ENCODE measurements at places on chromosomes 1 and 21.
A peak's percentile ranks its signal among the peaks of the same experiment; 100 is the strongest.

DNA sequence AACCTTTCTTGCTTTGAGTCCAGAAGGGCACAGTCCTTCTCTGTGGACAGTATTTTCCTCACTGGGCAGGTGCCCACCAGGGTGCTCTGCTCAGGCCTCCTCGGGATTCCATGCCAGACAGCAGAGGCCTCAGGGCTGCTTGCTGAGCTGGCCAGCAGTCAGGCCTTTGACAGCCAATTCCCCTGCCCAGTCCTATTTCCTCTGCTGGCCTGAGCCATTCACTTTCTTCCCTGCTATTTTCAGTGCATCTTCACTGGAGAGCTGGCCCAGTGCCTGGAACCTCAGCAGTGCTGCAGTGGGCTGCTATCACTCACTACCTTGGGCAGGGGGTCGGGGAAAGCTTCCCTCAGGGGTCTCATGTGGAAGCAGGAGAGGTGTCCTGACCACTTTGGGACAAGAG lies 33.2 kb downstream of the KCNA10 start:
- DNase-seq = no peak

GRCh38 chr1:209484429-209484828 lies 99.1 kb upstream of the CAMK1G start:
- DNase-seq = no peak

GRCh38 chr1:67646145-67647035 lies 38.6 kb upstream of the GADD45A start:
- DNase-seq = no peak

DNA sequence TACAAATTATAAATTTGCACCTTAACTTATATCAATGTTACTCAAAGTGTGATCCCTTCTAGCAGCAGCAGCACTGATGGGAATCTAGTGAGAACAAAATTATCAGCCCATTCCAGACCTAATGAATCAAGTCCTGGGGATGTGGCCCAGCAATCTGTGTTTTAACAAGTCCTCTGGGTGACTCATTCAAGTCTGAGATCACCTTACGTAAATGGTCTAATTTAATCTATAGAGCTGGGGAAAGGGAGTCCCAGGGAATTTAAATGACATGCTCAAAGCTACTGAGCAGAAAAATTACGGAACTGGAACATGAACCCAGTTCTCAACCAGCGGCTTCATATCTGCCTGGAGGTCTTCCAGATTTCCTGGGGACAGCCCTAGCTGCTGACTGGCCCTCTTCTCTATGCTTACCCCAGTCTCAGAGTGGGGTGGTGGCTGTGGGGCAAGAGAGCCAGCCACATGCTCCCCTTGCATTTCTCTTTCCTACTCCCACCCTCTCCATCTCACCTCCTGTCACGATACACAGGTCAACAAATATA lies 220.0 kb downstream of the TM2D1 start:
- DNase-seq = no peak

- DNase-seq = no peak
Measured at GRCh38 chr1:219528633-219529032, 84.3 kb downstream of the ZC3H11B start.

DNA sequence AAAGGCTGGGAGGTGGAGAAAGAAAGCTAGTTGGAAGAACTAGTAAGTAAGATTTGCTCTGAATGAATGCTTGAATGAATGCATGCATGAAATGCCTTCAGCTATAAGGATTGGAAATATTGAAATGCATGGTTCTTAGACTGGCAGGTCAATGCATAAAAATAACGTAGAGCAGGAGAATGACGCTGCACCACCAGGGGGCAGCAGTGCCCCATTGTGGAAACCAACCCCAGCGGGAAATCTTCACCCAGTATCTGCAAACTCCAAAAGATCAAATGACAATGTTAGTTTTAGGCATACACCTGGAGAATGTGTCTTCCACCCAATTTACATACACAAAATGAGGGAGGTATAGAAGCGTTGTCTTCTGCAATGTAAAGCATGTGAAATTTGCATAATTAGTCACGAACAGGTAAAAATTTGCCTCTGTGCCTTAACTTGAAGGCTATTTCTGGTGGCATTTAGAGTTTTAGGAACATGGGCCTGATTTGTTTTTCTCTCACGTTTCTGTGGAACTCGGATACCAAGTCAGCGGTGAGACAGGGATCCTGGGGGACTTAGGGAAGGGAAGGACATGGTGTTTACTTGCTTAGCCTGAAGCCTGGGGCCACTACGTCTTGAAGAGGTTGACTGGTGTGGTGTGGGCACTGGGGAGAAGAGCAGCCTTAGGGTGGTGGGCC lies 78.6 kb downstream of the HHAT start:
- peak; percentile 44 for DNase-seq

- DNase-seq = no peak
Measured at GRCh38 chr1:107359472-107360241, 218.8 kb downstream of the NTNG1 start.

DNA sequence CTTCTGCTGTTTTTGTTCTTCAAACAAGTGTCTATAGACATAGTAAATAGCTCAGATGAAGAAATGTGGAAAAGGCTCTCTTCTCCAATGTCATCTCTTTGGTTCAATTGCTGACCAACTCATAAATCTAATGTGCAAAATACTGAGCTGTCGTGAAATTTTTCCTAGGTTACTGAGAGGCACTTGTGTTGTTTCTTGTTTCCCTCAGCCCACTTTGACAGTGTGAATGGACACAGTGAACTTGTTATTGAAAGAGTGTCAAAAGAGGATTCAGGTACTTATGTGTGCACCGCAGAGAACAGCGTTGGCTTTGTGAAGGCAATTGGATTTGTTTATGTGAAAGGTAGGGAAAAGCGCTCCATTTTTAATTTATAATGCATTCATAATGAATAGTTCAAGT lies 245.3 kb downstream of the TPR start:
- no peak for DNase-seq

DNA sequence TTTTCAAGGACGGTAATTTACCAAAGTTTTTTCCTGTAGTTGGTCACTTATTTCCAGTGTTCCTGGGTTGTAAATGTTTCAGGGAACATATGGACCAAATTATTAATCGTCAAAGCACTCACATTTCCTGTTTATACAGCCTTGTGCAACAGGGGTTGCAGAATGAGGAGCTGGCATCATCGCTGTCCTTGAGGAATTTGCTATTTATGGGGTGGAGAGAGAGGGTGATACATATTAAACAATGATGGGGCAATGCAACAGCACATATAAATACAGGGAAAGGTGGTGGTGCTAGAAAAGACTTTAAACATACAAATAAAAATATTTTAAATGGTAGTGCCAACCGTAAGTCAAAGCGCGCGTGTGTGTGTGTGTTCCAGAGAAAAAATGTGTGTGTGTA lies 369.8 kb downstream of the NPHP4 start:
- no peak for DNase-seq

- DNase-seq = no peak
Measured at GRCh38 chr1:205767248-205767647, 8.0 kb downstream of the RAB29 start.

DNA sequence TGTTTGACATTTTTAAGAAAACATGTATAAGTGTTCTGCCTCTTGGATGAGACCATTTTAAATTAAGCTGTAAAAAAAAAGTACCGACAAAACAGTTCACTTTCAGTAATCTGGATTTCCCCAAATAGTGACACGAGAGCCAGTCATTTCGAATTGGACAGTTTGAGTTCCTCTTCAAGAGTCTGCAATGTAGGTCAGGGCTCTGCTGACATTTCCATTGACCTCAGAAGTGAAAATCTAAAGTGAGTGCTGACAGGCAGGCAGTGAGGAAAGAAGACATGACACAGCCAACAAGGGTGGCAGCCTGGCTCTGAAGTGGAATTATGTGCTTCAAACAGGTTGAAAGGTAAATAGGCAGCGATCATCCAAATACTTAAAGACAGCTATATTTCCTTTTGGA lies at the start of gene IL23R:
IL23R (plus strand) TSS at position 259 of the 400 bp plus-strand sequence. CDS start 1,667 bp downstream, outside the sequence.
- no peak for DNase-seq

DNA sequence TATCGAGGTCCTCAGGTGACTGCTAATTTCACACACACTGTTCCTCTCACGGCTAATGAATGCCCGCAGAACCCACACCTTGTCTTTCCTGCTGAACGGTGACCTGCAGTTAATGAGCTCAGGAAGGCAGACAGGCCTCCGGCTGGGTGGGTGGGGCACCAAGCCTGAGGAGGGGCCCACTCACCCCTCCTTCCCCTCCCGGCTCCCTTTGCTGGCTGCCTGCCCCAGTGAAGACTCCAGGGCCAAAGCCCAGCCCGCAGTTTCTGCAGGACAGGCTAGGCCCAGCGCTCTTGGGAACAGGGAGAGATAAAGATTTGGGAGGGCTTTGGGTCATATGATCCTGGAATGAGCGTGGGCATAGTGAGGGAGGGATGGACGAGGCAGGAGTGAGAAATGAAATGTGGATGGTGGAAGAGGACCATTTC lies 26.4 kb downstream of the FOXO6 start:
- no peak for DNase-seq

DNA sequence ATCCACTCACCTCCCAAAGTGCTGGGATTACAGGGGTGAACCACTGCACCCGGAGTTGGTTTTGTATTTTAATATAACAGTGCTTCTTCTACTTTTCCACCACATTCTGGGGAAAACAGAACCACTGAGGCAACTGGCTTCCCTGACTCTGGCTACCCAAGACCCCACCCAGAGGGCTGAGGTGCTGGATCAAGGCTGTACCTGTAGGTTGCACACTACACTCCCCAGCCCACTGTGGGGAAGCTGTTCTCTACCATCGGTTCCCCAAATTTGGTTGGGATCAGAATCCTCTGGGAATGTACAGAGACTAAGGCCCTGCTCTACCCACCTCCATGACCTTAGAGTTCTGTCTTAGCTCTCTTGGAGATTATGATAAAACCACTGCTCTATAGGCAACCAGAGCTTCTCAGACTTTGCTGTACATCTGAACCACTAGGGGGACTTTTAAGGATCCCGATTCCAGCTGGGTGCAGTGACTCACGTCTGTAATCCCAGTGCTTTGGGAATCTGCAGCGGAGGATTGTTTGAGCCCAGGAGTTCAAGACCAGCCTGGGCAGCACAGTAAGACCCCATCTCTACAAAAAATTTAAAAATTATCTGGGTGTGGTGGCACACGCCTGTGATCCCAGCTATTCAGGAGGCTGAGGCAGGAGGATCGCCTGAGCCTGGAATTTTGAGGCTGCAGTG lies 51.6 kb downstream of the GNG4 start:
- no peak for DNase-seq

GRCh38 chr1:145962157-145963102 lies 1.9 kb downstream of the ANKRD34A start:
- DNase-seq = no peak

DNA sequence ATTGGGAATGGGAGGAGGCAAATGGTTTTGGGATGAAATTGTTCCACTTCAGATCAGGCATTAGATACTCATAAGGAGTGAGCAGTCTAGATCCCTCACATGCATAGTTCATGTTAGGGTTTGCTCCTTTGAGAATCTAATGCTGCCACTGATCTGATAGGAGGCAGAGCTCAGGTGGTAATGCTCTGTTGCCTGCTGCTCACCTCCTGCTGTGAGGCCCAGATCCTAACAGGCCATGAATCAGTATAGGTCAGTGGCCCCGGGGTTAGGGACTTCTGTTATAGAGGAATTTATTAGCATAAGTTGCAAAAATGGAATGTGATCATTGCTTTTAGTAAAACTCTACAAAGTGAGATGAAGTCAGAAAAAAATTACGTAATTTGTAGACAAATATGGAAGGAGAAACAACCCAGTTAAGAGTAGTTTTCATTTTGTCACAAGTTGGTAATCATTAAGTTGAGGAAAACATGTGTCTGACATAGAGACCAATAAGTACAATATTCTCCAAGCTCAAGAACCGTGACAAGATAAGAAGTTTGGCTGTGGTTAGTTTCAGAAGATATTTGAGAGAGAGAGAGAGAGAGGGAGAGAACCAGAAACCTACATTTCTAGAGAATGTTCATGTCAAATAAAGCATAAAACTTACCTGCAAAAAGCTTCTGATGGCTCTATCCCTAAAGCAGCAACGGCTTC lies 689.7 kb upstream of the PRMT6 start:
- no peak for DNase-seq

DNA sequence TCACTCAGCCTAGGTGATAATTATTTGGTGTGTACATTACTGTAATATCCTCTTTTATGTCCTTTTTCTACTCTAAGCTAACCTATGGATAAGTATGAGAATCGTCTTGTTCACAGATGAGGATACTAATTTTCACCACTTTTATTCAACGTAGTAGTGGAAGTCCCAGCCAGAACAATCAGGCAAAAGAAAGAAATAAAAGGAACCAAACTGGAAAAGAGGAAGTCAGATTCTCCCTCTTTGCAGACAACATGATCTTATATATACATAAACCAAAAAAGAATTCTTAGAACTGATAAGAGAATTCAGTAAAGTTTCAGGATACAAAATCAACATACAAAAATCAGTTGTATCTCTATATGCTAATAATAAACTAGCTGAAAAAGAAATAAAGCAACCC lies 12.6 kb upstream of the RGL1 start:
- no peak for DNase-seq

DNA sequence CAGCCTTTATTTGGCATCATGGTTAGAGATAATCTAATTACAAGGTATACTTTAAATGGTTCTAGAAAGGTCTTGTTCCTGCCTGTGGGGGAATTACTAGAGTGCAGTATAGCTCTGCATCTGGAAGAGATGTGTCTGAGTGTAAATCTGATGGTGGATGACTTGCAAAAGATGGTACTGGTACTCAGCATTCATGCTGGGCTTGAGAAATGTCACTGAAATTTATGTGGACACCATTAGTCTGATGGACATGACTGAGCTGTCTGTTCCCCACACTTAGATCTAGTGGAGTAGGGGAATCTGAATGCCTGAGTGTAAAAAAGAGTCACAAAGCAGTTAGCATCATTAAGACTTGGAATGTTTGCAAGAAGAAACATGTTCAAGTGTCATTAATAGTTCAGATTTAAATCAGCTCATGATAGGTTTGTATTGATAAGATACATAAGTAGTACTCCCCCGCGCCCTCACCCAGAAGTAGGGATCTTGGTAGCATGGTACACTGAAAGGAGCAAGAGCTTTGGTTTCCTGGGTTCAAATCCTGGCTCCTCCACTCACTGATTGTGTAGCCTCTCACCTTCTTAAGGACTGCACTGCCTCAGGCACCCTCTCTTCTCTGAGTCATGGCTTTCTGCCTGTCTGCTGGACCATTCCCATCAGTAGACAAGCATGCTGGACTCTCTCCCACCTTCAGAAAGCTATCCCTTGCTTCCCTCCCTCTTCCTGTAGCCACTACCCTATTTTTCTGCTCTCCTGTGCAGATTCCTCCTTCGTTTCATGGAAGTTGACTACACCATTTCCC lies 292.9 kb downstream of the NFIA start:
- DNase-seq = no peak

GRCh38 chr21:45308194-45309068 lies 20.7 kb upstream of the POFUT2 start:
- no peak for DNase-seq

DNA sequence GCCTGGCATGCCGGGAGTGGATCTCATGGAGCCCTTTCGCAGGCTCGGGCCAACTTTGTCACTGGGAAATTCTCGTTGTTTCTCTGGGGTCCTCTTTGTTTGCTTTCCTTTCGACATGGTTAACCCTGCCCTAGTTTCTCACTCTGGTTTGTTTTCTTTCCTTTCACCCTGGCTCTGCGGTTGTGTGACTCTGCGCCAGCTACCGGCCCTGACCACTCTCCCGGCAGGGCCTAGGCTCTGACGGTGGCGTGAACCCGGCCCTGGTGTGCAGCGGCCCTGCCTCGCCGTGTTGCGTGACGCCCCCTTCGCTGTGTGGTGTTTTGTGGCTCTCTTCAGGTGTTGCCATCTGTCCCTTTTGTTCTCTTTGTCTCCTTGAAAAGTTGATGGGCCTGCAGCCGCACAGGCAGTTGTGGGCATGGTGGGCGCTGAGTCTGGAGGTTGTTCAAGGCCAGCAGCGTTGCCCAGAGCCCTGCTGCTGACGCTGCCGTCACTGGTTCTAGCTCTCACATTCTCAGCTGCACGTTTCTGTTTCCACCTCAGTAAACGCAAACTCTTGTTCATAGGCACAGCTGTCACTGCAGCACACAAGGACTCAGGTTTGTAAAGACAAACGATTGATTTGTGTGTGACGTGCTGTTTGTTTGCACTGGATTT lies 64.6 kb upstream of the DIP2A start:
- no peak for DNase-seq
